ENCODE measurements at places on chromosomes 4 and X.
A peak's percentile ranks its signal among the peaks of the same experiment; 100 is the strongest.

DNA sequence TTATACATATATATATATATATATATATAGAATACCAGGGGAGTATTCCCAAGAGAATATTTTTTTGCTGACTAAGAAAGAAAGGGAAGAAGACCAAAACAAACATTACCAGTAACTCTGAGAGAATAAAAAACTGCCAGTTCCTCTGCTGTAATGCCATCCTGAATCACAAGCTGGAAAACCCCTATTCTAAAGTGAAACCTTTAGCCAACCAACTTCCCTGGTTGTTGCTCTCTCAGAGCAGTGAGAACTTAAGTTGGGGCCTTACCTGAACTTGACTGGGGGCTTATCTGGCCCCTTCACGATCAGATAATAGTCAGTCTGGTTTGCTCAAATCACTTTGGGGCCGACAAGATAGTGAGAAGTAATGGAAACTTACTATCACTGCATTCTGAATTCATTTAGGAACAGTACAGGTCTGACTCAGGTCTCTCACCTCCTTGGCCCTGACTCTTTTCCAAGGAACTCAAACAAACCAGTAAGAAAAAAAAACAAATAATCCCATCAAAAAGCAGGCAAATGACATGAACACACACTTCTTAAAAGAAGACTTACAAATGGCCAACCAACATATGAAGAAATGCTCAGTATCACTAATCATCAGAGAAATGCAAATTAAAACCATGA lies 62.5 kb downstream of the CD40LG start:
- peak; percentile 16 for DNase-seq

GRCh38 chr4:165410214-165410613 lies 31.4 kb downstream of the CPE start:
- DNase-seq = no peak

GRCh38 chr4:143215873-143216272 lies 31.2 kb downstream of the USP38 start:
- no peak for DNase-seq

DNA sequence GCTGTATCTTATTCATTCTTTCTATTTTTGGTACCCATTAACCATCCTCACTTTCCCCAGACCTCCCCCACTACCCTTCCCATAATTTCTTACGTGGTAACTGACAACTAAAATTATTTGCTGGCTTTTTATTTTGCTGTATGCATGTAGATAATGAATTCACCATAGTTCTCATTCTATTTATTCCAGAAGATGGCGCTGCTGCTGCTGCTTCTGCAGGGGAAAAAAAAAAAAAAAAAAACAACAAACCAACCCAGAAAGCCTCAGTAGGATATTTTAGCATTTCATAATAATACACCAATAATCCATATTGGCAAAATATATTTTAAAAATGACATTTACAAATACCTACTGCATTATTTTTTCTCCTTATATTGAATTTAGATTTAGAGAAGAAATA lies 416.6 kb upstream of the MAGEB18 start:
- no peak for DNase-seq

- no peak for DNase-seq
These were observed 10.0 kb downstream of the FBXW7 start for GRCh38 chr4:152525878-152526277.

- DNase-seq = no peak
These were observed at the start of gene PRRG1 for GRCh38 chrX:37349221-37350033. PRRG1 (plus strand) TSS chrX:37349364; CDS start chrX:37406250, 56,886 bp downstream.

GRCh38 chr4:52655506-52655905 lies 3.6 kb downstream of the USP46 start:
- no peak for DNase-seq

DNA sequence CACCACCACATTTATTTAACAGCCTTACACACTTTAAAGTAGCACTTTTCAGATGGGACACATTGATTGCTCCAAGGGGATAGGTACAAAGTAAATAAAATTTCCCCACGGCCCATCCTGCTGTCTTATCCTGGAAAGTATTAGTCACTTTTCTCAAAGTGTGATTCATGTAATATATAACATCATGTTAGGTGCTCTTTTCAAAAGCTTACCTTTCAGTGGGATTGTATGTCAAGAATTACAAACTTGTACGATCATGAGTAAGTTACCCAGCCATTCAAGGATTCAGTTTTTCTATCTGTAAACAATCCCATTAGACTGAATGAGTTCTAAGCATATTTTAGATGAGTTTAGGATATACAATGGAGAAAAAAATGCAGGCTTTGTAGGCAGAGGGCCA lies 876.6 kb upstream of the GRID2 start:
- no peak for DNase-seq

DNA sequence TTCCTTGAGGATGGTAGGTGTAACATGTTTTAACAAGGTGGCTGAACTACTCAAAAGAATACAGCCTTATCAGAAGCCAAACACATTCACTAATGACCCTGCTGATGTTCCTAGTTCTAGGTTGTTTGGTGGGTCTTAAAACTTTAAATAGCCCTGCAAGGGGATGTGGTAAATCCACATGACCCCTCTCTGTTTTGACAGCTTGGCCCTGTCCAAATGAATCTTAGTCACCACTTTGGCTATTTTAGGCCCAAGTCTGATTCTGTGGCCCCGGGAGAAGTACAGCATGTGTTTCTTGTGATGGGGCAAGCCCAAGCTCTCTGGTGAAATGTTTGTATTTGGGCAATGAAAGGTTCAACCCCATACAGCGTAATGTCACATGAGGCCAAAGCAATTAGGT lies 54.5 kb upstream of the GPR34 start:
- DNase-seq = no peak

- DNase-seq = no peak
These were observed 3.7 kb upstream of the RAB9A start for GRCh38 chrX:13685126-13685763.

DNA sequence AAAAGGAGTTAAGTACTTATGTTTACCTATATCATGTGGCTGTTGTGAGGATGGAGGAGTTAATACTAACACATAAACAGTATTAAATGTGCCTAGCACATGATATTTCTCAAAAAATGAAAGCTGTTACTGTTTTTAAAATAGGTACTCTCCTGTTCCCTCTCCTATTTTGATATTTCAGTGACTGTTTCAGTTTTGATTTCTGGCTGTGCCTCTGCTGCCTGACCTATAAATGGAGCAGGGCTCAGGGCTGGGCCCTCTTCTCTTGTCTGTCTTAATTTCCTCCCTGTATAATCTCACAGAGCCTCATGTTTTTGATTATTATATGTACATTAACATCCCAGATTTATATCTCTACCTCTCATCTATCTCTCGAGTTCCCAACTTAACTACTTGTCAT lies 93.3 kb downstream of the UGT8 start:
- DNase-seq = no peak

GRCh38 chrX:129721870-129722269 lies 16.9 kb upstream of the XPNPEP2 start:
- DNase-seq = no peak

GRCh38 chr4:180789929-180790328 lies 1453.3 kb upstream of the TENM3 start:
- no peak for DNase-seq

GRCh38 chr4:97990409-97990808 lies 152.9 kb downstream of the STPG2 start:
- DNase-seq = no peak

- DNase-seq = no peak
These were observed 16.9 kb upstream of the CEP135 start for GRCh38 chr4:55931833-55932232.

- no peak for DNase-seq
These were observed 5.6 kb upstream of the TIGD2 start for GRCh38 chr4:89105726-89106125.

GRCh38 chrX:9846631-9847030 lies 60.4 kb downstream of the SHROOM2 start:
- DNase-seq = no peak

GRCh38 chr4:80156410-80156809 lies 40.9 kb upstream of the PRDM8 start:
- DNase-seq = no peak

GRCh38 chr4:80265571-80266252 lies 752 bp upstream of the FGF5 start:
- DNase-seq = no peak

- DNase-seq = no peak
These were observed 4.0 kb downstream of the NUDT10 start for GRCh38 chrX:51336584-51336983.

Data from stimulated activated naive CD4-positive, alpha-beta T cell treated with Interleukin-2 at 50 U/mL for 16 hours (primary cell).